NCI-H526 (cell line): ENCODE measurements at places on chromosomes 13 and 19.

DNA sequence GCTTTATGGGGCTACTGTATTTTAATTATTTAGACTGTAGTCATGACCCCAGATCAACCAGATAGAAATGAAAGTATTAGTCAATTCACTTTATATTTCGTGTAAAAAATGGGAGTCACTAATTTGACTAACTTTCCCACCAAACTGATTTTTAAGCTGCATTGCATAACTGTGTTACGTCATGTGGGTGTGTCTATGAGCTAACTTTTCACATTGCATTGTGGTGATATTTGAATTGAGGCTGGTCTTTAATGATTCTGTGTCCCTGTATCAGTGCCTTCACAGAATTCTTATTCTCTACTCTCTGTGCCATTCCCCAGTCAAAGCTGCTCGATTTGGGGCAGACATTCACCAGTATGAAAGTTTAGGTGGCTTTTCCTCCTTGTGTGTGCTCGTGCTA lies 172.7 kb upstream of the MAB21L1 start:
- DNase-seq = no peak

DNA sequence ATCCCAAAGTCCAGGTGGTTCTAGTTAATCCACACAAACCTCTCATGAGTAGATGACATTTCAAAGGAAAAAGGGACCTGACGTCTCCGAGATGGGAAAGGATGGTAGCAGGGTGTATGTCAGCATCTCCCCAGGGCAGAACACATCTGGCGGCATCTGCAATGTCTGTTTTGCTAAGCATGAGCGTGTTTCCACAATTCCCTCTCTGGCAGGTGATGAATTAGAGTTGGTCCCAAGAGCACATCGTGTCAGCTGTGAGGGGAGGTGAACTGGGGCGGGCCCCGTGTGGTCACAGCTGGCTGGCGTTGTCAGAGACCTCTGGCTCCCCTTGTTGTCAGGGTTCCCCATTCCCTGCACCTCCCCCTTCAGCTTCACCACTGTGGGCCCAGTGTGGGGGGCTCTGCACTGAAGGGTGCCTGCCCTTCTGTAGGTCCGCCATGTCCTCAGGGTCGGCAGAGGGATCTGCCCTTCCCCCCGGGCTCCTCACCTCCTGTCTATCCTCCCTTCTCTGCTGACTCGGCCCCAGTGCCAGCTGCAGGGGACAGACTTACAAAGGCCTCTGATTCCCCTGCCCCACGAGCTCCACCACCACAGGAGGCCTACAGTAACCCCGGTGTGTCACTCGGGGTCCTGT lies 58.2 kb downstream of the CDADC1 start:
- no peak for DNase-seq

DNA sequence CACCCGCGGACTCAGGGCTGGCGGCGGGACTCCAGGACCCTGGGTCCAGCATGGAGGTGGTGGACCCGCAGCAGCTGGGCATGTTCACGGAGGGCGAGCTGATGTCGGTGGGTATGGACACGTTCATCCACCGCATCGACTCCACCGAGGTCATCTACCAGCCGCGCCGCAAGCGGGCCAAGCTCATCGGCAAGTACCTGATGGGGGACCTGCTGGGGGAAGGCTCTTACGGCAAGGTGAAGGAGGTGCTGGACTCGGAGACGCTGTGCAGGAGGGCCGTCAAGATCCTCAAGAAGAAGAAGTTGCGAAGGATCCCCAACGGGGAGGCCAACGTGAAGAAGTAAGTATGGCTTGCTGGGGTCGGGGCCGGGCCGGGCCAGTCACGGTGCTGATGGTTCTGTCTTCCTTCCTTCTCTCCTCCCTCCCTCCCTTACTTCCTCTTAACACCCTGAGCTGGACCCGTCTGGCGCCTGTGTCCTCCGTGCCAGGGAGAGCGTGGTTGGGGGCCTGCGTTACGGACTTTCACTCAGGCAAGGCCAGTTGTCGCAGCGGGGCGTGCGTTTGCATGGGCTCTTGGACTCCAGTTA lies 1.4 kb downstream of the STK11 start:
- peak; percentile 56 for DNase-seq

- DNase-seq = no peak
These were observed 39.9 kb downstream of the DOCK9 start for GRCh38 chr13:98937911-98938381.

DNA sequence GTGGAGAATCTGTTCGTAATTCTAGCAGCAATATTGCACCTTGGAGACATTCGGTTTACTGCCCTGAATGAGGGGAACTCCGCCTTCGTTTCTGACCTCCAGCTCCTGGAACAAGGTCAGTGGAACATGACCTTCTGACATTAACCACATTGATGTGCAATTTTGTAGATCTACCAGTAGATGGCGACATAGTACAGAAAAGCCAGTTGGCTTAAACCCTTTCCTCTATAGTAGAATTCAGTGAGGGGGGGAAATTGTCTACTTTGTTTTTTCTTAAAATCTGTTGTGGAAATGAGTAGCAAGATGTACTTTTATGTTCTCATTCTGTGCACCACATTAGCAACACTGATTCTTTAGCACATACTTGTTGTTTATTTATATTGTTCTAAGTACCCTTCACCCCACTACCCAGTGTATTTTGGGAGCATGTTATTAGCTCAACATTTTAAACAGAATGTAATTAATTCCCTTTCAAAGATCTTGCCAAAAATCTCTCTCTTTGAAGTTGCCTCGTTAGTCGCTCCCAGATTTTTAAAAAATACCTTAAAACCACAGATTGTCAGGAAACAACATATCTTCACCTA lies 332.2 kb downstream of the MYO16 start:
- no peak for DNase-seq

DNA sequence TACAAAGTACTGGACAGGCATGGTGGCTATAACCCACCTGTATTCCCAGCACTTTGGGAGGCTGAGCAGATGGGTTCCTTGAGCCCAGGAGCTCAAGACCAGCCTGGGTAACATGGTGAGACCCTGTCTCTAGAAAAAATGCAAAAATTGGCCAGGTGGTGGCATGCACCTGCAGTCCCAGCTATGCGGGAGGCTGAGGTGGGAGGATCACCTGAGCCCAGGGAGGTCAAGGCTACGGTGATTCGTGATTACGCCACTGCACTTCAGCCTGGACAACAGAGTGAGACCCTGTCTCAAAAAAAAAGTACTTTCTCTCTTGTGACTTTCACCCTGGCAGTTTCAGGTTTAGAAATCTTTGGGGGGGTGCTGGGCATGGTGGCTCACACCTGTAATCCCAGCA lies 11.2 kb upstream of the RAB8A start:
- no peak for DNase-seq

- no peak for DNase-seq
These were observed 8.8 kb upstream of the GARIN5A start for GRCh38 chr19:50485284-50485955.

GRCh38 chr19:4556597-4557127 lies 2.8 kb downstream of the SEMA6B start:
- DNase-seq = peak; percentile 80

GRCh38 chr13:79340490-79340889 lies 65.6 kb downstream of the RBM26 start:
- no peak for DNase-seq

DNA sequence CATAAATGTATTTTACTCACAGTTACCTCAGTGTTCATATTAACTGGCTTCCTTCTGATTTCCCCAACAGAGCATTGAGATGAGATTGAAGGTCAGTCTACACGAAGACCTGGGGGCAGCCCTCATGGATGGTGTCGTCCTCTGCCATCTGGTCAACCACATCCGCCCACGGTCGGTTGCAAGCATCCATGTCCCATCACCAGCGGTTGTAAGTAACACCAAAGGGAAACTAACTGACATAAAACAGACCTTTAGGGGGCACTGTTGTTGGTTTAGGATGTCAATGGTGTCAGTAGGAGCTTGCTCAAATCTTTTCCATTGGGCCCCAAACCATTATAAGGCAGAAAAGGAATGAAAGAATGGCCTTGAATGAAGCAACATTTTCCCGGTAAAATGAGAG lies 68.2 kb downstream of the ESD start:
- DNase-seq = no peak

DNA sequence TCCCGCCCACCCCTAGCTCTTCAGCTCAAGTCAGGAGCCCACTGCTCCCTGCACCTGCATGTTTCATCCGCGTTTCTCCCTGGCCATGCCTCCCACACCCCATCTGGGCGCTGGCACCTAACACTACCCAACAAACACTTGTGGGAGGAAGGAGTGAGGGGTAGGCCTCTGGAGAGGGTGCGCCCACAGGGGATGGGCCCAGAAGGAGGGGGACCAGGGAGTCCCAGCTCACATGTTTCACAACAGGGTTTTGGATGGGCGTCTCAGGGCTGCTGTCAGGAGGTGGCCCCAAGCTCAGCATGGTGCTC lies 12.1 kb upstream of the TMEM86B start:
- DNase-seq = no peak

- DNase-seq = peak; percentile 63
These were observed 48.9 kb upstream of the EPHX3 start for GRCh38 chr19:15280915-15281683.

DNA sequence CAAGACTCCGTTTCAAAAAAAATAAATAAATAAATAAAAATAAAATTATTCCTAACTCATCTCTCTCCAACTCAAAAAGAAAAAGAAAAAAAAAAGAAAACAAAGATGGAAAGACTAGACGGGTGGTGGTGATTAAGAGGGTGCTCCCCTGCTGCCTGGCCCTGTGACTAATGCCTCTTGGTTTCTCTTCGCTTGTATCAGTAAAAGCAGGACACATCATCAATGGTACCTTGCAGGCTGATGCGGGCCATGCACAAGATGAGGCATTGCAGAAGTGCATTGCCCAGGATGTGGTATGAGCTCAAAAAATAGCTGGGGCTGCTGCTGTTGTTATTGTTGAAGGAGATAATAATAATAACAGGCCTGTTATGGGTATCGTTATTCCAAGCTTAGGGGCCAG lies 14.6 kb downstream of the ACER1 start:
- no peak for DNase-seq

- DNase-seq = no peak
These were observed 4.1 kb upstream of the MATK start for GRCh38 chr19:3790209-3790734.

GRCh38 chr19:41218615-41219507 lies at the start of gene AXL:
Gene AXL, plus strand, starts transcription at chr19:41219223. Its CDS starts 170 bp downstream, at chr19:41219393.
- no peak for DNase-seq

DNA sequence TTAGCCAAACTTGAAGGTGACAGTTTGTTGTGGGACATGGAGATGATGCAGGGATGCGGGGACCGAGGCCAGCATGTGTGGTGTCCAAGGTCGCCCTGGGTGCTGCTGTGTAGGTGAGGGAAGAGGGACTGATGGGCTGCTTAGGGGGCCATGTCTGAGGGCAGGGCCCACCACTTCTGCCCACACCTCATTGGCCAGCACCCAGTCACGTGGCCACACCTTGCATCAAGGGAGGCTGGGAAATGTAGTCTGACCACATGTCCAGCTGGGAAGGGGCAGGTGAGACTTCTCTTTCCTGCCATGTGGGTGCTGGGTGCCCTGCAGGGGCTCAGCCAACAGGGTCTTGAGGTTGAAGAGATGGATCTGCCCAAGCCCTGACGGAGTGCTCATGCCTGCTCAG lies 88.9 kb downstream of the KDM4B start:
- DNase-seq = peak; percentile 24

DNA sequence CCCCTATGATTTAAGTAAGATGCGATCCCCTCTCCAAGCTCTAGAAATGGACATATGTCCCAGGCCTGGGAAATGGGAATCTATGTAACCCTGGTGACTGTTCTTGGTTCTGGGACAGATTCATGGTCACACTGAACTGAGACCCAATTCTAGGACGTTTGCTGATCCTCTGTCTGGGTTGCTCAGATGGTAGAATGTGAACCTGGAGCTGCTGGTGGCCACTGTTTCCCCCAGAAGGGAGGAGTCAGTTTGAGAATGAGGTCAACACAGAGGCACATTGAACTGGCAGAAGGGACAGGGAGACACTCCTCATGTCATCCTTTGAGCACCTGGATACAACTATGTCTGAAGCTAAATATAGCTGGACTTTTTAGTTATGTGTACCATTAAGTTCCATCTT lies 29.1 kb downstream of the FAM187B start:
- no peak for DNase-seq

DNA sequence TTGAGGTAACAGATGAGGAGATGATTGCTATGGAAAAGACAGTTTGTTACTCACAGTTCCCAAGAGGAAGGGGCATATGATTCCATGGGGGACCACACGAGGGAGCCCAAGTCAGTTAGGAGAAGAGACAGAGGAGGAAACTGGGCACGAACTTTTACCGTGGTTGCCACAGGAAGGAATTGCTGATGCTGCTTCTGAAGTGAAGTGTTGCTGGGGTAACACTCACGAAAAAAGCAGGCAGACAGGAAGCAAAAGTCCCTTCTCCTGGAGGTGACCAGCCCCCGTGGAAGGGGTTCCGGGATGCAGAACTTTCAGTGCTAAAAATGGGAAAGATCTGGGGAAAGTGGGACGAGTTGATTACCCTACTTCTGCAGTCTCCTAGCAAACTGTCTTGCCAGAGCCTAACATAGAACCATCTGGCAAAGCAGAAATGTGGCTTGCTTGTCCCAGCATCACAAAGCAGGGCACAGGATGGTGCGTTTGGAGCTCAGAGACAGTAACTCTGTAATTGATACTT lies 35.4 kb upstream of the MAP3K10 start:
- DNase-seq = peak; percentile 11

GRCh38 chr13:102645701-102646100 lies 48.9 kb downstream of the TPP2 start:
- no peak for DNase-seq

- no peak for DNase-seq
These were observed 290.8 kb upstream of the PCDH9 start for GRCh38 chr13:67520886-67521285.

- DNase-seq = no peak
These were observed 203.9 kb downstream of the SHISA2 start for GRCh38 chr13:25847635-25848626.

DNA sequence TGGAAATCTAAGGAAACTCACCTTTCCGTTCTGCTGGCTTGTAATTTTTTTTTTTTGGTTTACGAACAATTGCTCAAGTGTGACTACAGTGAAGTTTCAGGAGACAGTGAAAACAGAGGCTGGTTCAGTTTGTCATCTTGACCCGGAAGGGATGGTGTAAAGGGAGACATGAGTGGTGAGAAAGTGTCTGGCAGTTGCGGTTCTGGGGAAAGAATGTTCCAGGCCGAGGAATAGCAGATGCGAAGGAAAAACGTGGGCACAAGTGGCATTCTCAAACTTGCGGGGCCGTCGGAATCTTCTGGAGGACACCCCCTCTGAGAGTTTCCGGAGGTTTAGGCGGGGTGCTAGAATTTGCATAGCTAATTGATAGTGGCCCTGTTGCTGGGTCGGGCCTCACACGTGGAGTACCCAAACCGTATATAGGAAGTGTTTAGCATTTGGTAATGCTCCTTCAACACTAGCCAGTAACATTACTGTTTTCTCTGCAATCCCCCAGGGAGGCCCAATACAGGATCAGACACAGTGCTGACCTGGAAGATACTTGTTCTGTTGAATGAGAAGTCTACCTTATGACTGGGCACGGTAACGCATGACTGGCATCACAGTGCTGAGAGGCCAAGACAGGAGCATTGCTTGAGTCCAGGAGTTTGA lies 2.8 kb upstream of the TNFSF9 start:
- DNase-seq = peak; percentile 15

GRCh38 chr13:60080850-60081249 lies 82.9 kb downstream of the DIAPH3 start:
- no peak for DNase-seq
